ENCODE measurements at places on chromosomes 12 and 14. TPM values are rescaled to one million over a fixed set of nuclear protein-coding genes. Genes with fewer than 3 reads are reported as not detected.

SERPINA5 gene
- total RNA-seq = not detected

KRT75 gene
- total RNA-seq = 0.13 TPM

AMN gene
- 0.21 TPM for total RNA-seq

PIK3C2G gene
- not detected for total RNA-seq

C3AR1 gene
- not detected for total RNA-seq

TECPR2 gene
- total RNA-seq = 9.7 TPM

EXD2 gene
- total RNA-seq = 14.1 TPM

LRIG3 gene
- 5.1 TPM for total RNA-seq

GUCY2C gene
- not detected for total RNA-seq

PTPN21 gene
- 9.8 TPM for total RNA-seq

GAS2L3 gene
- 6.9 TPM for total RNA-seq

B4GALNT1 gene
- 51.6 TPM for total RNA-seq

PRIMA1 gene
- 0.43 TPM for total RNA-seq

INHBE gene
- not detected for total RNA-seq

NT5DC3 gene
- 11.0 TPM for total RNA-seq
